8988T (cell line): ENCODE measurements at places on chromosomes 12 and 14.

DNA sequence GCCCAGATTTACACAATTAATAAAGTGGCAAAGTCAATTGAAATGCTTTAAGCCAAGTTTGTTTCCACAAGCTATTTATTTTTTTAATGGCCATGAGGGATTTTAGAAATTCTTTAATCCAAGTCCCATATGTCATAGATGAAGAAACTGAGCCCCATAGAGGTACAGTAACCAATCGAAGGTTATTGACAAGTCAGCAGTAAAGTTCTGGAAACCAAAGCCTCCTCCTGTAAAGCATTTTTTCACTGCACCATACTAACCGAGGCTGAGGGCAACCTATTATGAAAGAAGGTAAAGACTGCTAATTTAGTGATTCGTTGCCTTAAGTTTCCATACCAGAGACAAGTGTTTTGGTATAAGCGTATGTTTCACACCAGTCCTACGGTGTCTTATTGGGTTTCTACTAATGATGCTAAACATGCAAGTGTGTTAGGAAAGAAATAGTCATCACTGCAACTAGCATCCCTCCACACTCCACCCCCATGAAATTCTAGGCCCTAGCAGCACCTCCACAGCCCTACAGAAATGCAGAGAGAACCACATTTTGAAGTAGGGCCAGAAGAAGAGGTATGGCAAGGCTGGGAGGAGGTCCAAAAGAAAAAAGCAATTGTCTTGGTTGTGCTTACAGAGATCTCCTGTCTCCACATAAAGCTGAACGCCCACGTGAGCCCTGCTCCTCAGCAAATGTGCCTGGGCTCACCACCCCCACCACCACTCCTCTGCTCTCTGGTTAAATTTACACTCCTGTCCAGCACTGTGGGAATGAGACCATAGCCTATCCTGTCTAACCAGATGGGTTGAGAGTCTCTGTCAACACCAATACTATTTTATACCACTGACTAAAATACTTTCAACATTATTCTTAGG, 271.1 kb upstream of the G2E3 start:
- DNase-seq: no peak

DNA sequence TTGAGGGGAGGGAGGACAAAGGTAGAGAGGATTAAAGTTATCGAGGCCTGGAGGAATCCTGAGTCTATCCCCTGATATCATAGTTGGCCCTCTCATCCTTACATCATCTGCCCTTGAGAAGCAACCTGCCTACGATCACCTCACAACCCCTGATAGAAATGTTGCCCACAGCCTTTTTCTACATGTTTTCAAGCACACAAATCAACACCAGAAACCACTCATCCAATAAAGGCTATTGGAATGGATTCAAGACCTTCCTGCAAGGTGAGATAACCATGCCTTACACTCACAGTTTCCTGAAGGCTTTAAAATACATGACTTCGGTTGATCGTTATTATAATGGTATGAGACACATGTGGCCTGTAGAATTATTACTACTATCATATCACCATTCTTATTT, 175.7 kb upstream of the EGLN3 start:
- DNase-seq: no peak

- DNase-seq: no peak
These were observed 147.5 kb downstream of the KCNH5 start for GRCh38 chr14:62897771-62898170.

- DNase-seq: no peak
These were observed 37.3 kb downstream of the LTBP2 start for GRCh38 chr14:74574706-74575105.

- DNase-seq: no peak
These were observed 25.2 kb downstream of the TMEM30B start for GRCh38 chr14:61255968-61256367.

- no peak for DNase-seq
These were observed 185.8 kb upstream of the NUDT4 start for GRCh38 chr12:93191956-93192355.

DNA sequence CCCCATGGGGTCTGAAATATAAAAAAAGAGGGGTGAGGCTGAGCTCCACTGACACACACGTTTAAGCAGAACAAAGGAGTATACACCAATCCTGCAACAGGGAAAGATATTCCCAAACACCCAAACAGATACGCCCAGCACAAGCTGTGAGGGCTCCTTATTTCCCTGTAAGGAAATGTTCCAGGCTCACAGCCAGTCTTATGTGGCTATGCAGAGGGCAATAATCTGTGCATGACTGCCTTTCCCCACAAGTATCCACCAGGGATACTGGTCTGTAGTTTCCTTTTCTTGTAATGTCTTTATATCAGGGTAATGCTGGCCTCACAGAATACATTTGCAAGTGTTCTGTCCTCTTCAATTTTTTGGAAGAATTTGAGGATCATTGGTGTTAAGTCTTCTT, 141.7 kb upstream of the DAAM1 start:
- DNase-seq: no peak

DNA sequence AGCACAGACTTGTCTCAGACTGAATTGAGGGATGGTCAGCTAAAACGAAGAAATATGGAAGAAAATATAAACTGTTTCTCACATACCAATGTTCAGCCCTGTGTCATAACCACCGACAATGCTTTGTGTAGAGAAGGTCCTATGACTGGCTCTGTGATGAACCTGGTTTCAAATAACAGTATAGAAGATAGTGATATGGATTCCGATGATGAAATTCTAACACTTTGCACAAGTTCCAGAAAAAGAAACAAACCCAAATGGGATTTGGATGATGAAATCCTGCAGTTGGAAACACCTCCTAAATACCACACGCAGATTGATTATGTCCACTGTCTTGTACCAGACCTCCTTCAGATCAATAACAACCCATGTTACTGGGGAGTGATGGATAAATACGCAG, 7.9 kb upstream of the MAPK1IP1L start:
- no peak for DNase-seq

DNA sequence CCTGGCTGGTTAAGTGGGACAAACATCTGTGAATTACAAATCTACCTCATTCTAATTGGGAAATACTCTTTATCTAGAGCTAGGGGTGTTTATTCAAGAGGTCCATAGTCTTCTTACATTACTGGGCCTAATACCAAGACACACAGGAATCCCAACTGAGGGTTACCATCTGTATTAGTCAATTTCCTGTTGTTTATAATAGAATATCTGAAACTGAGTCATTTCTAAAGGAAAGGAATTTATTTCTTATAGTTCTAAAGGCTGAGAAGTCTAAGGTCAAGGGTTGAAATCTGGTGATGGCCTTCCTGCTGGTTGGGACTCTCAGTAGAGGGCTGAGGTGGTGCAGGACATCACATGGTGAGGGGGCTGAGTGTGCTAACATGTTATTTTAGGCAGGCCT, 36.0 kb downstream of the RTRAF start:
- no peak for DNase-seq

DNA sequence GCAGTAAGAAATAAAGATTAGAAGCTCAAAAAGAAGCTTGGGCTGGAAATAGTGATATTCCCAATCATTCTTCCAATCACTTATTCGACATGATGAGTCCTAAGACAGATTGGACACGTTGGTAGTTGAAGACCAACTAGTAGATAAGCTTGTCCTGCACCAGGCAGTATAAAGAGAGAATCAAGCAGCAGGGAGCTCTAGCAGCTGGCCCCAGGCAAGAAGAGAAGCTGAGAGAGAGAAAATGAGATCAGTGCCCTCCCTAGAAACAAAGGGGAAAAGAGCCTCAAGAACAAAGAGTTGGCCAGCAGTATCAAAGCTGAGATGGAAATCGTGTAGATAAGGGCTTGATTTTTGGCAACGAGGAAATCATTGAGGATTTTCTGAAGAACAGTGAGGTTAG, 20.6 kb downstream of the RASSF8 start:
- no peak for DNase-seq

DNA sequence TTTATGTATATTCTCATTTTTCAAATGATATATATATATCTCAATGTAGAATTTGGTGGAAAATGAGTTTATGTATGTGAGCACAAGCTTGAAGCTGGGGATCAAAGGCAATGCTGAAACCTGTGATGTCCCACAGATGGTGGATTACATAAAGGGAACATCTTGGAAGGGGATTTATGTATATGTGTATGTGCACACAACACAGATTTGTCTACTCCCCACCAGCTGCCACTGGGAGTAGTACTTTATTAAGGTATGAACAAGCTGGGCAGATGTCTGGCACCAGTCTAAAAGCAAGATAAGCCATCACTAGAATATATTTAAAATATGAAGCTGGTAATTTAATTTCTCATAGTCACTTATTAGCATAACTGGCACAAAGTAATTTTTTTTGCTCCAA, 895.6 kb downstream of the SLC6A15 start:
- DNase-seq: no peak

GRCh38 chr12:24172031-24172772, 222.7 kb upstream of the SOX5 start:
- no peak for DNase-seq
